ENCODE measurements at places on chromosomes 7 and 10.

DNA sequence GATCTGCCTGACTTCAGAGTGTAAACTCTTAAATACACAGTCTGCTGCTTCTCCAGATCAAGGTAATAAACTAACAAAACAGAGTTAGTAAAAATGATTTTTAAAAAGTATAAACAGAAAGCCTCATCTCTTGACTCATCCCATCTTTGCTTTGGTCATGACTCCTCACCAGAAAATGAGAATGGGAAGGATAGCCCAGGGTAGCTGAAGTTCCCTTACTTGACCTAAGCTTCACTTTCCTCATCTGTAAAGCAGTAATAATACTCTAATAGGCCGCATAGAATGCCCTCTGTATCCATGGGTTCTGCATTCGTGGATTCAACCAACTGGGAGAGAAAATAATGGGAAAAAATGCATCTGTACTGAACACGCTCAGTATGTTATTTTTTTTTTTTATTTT is 11.3 kb upstream of the SLC25A28 start:
- DNase-seq = no peak

DNA sequence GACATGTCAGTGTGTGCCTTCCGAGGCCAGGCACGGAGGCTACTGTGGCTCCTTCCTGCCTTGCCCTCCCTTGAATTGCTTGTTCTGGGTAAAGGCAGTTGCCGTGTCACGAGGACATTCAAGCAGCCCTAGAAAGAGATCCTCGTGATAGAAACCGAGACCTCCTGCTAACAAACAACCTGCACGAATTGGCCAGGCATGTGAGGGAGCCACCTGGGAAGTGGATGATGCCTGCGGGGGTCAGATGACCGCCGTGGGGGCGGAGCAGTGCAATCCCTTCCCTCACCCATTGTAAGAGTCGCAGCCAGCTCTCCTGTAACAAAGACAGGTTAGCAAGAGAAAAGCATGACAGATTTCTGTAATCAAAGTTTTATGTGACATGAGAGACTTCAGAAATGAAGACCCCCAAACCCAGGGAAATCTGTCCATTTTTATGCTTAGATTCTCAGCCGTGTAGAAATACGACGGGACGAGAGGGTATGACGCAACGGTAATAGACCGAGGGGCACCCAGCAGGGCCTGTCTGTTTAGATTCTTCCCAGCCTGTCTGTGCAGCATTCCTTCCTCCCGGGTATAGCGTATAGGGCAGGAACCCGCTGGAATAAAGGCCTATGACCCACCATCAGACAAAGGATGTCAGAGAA is 241.7 kb downstream of the GATA3 start:
- DNase-seq = no peak

- DNase-seq = no peak
Observed at GRCh38 chr7:79282070-79282694, 171.3 kb downstream of the MAGI2 start.

- DNase-seq = peak; percentile 23
Observed at GRCh38 chr7:6026011-6026819, 5.0 kb upstream of the ANKRD61 start.

GRCh38 chr10:62016623-62017490 is 115.4 kb downstream of the ARID5B start:
- DNase-seq = no peak

DNA sequence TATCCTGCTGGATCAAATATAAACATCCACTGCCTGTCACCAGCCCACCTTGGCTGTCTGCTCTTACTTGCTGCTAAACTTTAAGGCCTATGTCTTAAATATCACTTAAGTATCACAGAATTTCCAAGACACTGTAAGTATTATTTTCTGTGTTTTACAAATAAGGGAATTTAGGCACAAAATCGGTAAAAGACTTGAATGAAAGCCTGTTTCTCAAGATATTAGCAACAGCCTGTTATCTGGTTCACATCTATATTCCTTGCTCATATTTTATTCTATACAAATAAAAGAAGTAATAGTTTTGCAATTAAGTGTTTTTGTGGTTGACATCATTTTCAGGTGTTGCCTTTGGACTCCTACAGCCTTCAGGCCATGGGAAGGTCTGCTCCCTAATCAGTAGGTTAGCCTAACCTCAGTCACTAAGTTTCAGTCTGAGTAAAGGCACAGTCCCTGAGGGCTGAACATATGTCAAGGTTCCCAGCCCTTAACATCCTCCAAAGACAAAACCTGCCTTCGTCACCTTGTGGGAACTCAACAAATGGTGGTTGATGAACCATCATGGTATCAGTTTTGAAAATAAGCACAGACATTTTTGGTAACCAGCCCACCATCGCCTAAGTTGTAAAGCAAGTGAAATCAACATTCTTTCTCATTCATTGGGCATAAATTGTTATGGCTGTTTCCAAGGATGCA is 127.1 kb downstream of the CREB5 start:
- peak; percentile 96 for DNase-seq

- no peak for DNase-seq
Observed at GRCh38 chr7:41501466-41501865, 201.4 kb downstream of the INHBA start.

DNA sequence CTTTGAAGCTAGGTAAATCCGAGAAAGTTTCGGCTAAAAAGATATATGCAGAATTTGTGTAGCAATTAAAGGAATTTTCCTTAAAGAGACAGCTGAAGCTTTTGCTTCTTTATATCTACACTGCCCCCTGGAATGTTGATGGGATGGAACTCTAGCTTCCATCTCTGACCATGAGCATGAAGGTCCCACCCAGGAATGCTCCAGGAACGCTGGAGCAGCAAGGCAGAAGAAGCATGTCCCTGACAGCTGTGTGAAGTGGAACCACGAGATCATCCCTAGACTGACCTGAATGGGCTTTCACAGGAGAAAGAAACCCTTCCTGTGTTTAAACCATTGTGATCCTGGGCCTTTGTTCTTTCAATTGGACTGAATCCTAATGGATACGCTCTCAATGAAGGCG is 99.7 kb upstream of the NOBOX start:
- no peak for DNase-seq

DNA sequence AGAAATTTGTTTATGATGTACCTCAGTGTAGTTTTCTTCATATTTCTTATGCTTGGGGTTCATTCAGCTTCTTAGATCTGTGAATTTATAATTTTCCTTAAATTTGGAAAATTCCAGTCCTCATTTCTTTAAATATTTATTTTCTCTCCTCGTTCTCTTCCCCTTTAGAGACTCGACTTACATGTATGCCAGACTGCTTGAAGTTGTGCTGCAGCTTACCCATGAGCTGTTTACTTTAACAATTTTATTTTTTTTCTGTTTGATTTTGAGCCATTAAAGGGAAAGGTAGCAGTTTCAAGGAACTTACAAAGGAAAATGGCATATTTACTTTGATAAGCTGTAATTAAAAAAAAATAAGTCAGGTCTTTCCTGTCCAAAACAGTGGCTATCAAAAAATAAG is 123.0 kb upstream of the ZNF32 start:
- no peak for DNase-seq

- DNase-seq = no peak
Observed at GRCh38 chr7:101432316-101432715, 69.6 kb downstream of the COL26A1 start.

DNA sequence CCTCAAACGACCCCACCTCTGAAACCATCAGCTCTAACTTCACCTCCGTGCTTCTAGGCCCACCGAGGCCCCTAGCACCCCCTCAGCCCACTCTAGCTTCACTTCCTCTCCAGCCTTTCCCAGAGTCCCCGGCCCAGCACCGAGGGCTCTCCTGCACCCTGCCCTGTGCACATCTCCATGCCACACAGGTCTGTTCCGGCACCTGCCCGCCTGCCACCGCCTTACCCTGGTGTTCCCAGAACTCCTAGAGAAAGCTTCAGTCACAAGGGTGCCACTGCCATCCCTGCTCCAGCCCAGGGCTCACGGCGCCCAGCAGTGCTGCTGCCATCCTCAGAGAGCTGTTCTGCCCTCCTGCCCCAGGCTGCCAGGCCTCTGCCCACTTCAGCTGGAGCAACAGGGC is 61.3 kb upstream of the INSIG1 start:
- no peak for DNase-seq

- DNase-seq = no peak
Observed at GRCh38 chr7:25122373-25122772, 2.7 kb downstream of the CYCS start.

GRCh38 chr7:1785839-1786238 is 115.8 kb downstream of the ELFN1 start:
- DNase-seq = no peak

DNA sequence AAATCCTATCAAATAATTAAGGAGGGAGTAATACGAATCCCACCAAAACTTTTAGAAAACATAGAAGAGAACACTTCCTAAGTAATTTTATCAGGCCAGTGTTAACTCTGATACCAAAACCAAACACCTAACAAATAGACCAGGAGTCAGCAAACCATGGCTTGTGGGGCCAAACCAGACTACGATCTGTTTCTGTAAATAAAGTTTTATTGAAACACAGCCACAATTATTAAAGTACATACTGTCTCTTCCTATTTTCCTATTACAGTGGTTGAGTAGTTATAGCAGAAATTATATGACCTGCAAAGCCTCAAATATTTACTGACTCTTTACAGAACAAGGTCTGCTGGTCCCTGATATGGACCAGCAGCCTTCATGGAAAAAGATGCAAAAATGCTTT is 73.1 kb upstream of the ELN start:
- DNase-seq = no peak

GRCh38 chr10:29784175-29784773 is 149.5 kb upstream of the SVIL start:
- no peak for DNase-seq

DNA sequence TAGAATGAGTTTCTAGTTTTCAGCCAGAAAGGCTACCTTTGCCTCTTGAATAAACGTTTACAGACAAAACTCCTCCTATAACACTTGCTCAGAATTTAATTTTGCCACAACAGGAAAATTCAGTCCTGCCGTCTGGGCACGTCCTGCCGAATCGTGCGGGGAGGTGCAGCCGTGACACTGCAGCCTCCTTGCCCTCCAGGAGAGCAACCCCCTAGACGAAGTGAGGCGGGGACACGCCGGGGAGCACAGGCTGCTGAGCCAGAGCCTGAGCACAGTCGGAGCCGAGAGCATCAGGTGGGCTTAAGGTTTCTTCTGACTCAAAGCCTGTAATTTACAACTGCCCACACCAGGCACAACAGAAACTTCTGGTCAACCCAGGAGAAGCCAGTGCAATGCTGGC is 102.3 kb downstream of the DYNC2I1 start:
- DNase-seq = no peak

DNA sequence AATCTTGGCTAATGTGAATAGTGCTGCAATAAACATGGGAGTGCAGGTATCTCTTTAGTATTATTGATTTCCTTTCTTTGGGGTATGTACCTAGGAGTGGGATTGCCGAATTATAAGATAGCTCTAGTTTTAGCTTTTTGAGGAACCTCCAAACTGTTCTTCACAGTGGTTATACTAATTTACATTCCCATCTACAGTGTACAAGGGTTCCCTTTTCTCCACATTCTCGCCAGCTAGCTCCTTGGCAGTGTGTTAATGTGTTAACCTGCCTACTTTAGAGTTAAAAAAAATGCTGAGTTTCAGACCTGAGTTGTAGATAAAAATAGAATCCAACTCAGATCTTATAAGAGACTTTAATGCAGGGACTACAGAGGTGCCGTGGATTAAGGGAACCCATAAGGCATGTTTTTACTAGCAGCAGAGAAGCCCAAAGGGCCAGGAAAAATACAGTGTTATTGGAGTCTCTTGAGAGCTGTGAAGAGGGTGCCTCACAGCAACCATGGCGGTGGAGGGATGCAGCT is 35.4 kb downstream of the CDK13 start:
- DNase-seq = no peak

- DNase-seq = no peak
Observed at GRCh38 chr10:8556321-8556720, 501.8 kb downstream of the GATA3 start.

- no peak for DNase-seq
Observed at GRCh38 chr7:151379534-151380198, 30.2 kb downstream of the WDR86 start.

DNA sequence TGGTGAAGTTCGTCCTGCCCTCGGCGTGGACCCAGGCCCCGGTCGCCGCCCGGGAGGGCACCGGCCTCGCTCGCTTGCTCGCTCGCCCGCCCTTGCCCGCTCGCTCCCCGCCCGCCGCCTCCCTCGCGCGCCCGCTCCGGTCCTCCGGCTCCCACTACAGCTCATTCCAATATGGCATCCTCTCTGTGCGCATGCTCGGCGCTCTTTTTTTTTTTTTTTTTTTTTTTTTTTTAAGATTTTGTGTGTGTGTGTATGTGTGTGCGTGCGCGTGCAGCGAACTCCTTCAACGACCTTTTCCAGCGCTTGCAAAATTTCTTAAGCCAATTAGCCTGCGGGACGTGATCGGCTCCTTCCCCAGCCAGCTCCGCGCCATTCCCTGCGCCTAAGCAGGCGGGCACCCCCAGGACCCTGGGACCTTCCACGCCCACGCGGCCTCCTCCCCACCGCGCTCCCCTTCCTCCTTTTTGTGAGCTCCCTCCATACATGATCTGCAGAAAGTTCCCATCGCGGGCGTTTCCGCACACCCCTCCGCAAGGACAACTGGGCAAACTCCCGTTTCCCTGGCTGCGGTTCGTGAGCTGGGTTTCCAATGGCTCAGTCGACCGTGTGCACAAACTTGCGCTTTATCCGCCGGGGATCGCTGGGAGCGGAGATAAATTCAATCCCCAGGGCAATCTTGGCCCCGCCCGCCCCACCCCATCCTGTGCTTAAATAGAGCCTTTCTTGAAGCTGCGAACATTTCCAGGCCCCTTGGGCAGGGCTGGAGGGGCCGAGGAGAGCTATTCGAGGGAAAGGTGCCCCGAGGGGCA is at the start of gene SFMBT2:
Gene SFMBT2 (minus strand): TSS at position 173 of the 809 bp plus-strand sequence. CDS start 29,136 bp downstream, outside the sequence.
- no peak for DNase-seq

DNA sequence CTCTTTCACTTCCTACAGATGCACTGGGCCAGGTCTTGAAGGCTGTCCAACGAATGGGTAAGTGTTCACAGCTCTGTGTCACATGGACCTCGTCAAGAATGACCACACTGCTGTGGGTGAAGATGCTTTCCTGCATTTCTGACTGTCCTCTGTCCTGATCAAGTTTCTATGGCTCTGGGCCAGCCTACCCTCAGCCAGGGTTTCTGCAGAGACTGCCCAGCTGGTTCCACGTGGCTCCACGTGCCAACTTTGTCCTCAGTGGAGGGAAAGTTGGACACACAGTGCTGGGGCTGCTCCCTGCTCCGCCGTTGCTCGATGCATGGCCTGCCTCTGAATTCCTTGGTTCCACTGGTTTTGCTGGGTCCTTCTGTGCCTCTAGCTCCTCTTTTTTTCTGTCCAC is 152.3 kb downstream of the EGFR start:
- DNase-seq = no peak

All from GM12878 (cell line).